ENCODE measurements at places on chromosomes 6 and 20. TPM values are rescaled to one million over a fixed set of nuclear protein-coding genes. Genes with fewer than 3 reads are reported as not detected.

The CHD6 gene
- 31.1 TPM for polyA plus RNA-seq

The SSTR4 gene
- not detected for polyA plus RNA-seq

The SCUBE3 gene
- 1.6 TPM for polyA plus RNA-seq

The ATP6V1G2 gene
- polyA plus RNA-seq: 122 TPM

The FAM217A gene
- not detected for polyA plus RNA-seq

The CTCFL gene
- polyA plus RNA-seq: not detected

The EYA2 gene
- 24.9 TPM for polyA plus RNA-seq

The MYLK4 gene
- 0.31 TPM for polyA plus RNA-seq

The UNC93A gene
- polyA plus RNA-seq: not detected

The MROH8 gene
- 4.9 TPM for polyA plus RNA-seq

The TTI1 gene
- polyA plus RNA-seq: 30.7 TPM

The TNF gene
- not detected for polyA plus RNA-seq

The IPCEF1 gene
- 3.2 TPM for polyA plus RNA-seq

The SH3BGRL2 gene
- 34.4 TPM for polyA plus RNA-seq

The SIGLEC1 gene
- 0.97 TPM for polyA plus RNA-seq

The MCHR2 gene
- 0.53 TPM for polyA plus RNA-seq

The TEAD3 gene
- 8.9 TPM for polyA plus RNA-seq

The CCN2 gene
- 21.4 TPM for polyA plus RNA-seq

The ENPP3 gene
- polyA plus RNA-seq: 0.22 TPM

The FNDC11 gene
- polyA plus RNA-seq: 8.0 TPM
